ENCODE measurements at places on chromosomes 5 and 9.

- DNase-seq = no peak
Measured at GRCh38 chr9:137077010-137077747, at the start of gene UAP1L1. Gene UAP1L1 (plus strand): TSS chr9:137077517. CDS start chr9:137077533, 16 bp downstream.

DNA sequence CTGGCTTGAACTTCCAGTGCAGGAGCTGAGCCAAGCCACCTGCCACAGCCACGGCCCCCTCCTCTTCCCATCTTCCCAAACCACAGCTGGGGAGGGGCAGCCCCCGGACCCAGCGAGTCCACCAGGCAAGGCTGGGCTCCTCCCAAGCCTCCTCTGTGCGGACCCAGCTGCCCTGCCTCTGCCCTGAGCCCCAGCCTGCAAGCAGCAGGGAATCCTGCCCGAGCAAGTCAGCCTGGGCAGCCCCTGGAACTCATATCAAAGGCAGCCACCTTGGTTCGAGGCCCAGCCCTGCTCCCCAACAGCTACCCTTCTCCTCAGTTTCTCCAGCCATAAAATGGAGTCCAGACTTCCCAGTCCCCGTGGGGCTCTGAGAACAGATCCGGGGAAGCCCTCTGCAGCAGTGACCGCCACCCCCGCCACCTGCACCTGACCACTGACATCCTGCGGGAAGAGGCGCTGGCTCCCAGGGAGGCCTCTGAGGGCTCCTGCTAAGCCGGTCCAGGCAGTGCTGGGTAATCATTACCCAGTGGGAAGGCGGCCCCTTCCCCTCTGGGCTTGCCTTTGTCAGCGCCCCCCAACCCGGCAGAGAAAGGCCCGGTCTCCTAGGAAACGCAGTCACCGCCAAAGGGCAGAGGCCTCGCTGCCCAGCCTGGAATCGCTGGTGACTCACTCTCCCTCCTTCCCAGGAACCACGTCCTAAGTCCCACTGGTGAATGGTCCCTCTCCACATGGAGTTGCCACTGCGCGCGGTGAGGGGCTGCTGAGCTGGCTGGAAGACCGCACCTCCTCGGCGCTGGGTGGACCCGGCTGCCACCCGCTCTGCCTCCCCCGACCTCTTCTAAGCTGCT lies 1.5 kb downstream of the VAV2 start:
- no peak for DNase-seq

- no peak for DNase-seq
Measured at GRCh38 chr9:124810663-124811355, 33.9 kb downstream of the OLFML2A start.

DNA sequence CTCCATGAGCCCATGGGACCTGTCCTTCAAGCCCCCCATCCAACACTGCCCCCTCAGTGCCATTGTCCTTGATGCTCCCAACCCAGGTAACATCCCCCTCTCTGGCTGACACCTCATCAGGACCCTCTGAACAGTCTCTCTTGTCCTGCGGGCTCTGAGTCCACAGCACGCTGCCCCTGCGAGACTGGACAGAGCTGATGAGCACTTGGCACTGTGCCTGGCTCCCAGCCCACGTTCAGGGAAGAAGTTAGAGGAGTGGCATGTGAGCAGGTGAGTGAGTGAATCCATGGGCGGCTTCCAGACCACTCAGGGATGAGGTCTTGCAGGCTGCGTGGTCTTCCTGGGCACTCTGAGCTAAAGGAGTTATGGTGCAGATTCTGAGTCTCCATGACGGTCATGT lies 70.7 kb downstream of the PAX5 start:
- DNase-seq = no peak

- no peak for DNase-seq
Measured at GRCh38 chr9:38308136-38308535, 84.4 kb upstream of the ALDH1B1 start.
